ENCODE measurements at places on chromosomes 3 and 15.
A peak's percentile ranks its signal among the peaks of the same experiment; 100 is the strongest.

DNA sequence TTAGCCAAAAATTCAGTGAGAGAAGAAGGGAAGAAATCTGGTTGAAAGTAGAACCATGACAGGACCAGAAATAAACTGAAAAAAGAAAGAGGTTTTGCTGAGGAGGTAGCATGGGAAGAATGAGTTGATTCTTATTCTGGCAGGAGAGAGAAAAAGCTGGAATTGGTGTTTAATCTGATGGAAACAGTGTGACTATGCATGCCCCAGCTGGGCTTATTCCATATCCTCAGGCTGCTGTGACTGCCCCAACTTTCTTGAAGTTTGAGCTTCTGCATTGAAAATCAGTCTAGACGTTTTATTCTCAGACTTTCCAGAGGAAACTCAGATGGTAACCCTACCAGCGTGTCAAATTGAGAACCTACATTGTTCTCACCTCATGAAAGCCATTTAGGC lies 352.5 kb upstream of the DCBLD2 start:
- no peak for DNase-seq

- DNase-seq = no peak
Observed at GRCh38 chr3:189966843-189967242, 153.9 kb downstream of the P3H2 start.

GRCh38 chr3:66488492-66488891 lies 12.3 kb downstream of the LRIG1 start:
- no peak for DNase-seq

- no peak for DNase-seq
Observed at GRCh38 chr15:65083262-65083701, 6.7 kb downstream of the KBTBD13 start.

DNA sequence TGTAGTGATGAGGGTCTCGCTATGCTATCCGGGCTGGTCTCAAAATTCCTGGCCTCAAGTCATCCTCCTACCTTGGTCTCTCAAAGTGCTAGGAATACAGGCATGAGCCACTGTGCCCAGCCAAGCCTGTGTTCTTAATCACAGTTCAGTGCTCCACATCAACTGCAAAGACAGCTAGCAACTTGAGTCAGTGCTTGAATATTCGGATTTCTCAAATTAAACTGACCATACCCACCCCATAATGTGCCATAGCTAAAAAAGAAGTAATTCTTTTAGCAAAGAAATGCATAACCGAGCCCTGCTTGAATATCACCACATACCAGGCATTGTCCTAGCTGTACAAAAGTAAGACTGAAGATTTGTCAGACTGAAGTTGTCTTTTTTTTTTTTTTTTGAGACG lies 89.2 kb downstream of the BTD start:
- DNase-seq = no peak

DNA sequence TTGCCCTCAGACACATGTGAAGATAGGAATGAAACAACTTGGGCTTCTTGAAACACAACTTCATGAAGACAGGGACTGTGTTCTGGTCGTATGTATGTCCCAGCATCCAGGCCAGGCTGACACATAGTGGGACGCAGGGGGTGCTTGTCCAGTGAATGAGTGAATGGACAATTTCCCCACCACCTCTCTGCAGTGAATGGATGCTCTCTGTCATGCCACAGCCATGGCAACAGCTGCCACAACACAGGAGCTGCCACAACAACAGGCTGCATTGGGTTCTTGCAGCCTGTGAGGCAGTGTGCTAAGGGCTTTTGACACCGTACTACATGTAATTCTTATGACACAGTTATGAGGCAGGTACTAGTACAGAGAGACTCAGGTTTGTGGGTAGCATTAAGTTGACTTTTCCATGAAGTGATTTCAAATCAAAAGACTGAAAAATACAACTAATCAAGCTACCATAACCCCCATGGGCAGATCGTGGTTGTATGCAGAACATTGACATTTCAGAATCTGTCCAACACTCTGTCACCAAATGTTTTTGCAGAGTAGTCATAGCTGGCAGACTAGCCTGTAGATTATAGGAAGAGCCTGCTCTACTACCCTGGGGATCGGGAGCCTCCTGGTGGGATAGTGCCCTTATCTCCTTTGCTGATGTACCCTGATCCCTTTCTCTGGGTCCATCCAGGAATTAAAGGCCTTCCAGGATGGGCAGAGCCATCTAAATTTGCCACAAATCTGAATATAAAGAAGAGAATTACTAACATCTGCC lies 40.8 kb downstream of the CLSTN2 start:
- DNase-seq = no peak

- DNase-seq = no peak
Observed at GRCh38 chr3:24310887-24311286, 183.8 kb downstream of the THRB start.

DNA sequence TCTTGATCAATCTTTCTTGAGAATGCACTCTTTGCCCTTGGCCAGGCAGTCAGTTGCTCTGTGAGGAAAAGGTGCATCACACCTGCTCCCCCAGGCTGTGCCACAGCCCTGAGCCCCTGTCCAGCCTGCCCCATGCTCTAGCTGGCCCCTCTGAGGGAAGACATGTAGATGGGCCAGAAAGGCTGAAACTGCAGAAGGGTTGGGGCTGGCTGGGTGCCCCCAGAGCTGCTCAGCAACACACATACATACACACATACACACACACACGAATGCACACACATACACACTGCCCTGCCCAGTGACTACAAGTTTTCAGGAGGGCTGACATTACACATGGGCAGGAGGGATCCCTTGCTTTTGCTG lies 16.4 kb downstream of the TBC1D21 start:
- no peak for DNase-seq

DNA sequence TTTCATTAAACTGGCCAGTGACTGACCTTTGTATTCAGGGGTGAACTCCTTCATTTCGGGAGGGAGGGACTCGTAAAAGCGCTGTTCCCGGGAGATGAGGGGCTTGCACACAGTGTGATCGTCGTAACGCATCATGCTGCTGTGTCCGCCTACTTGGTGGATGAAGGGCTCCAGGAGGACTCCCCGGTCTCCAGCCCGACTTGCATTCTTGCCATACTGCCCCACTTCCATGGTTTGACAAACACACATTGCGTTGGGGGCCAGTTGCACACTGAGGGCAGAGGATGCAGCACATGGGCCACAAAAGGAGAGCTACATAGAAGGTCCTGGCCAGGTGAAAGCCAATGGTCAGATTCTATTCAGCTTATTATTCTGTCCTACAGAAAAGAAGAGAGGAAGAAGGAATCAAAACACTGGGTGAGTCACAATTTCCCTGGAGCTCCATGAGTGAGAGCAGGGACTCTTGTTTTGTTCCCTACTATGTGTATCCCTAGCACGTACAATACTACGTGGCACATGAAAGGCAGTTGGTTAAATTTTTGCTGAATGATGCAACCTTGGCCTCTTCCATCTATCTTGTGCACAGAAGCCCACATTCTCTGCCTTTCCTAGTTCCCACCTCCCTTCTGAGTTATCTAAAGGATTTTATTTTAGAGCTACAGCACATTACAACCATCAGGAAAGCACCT lies 24.2 kb upstream of the GMPPB start:
- DNase-seq = no peak

- DNase-seq = no peak
Observed at GRCh38 chr3:128532012-128532983, 39.3 kb upstream of the GATA2 start.

DNA sequence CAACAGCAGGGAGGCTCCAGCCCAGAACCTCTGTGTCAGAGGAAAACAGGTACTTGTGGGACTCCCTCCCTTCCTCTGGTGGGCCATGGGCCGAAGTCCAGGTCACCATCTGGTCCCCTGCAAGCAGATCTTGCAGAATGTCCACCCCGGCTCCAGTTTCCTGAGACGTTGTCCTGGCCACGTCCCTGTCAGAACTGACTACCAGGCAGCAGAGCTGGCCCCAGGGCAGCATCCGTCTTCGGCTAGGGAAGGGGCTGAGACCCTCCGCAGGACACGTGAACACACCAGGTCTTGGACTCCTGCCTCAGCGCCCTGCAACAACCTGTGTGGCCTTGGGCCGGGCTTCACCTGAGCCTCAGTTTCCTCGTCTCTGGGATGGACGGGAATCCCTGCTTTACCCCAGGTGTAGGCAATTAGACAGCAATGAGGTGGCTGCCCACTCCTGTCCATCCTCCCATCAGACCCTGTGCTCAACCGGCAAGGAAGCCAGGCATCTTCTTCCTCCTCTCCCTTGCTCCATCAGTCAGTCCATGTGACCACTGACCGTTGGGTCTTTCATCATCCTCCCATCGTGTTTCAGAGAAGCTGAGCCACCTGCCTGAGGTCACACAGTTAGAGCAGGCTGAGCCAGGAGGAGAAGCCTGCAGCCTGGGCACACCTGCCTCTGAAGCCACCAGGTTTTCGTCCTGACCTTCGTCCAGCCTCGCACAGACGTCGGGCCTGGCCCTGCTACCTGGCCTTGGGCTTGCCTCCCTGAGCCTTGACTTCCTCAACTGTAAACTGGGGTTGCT lies 8.9 kb upstream of the PRKCD start:
- DNase-seq = no peak

- no peak for DNase-seq
Observed at GRCh38 chr3:73024836-73025235, 28.2 kb downstream of the PPP4R2 start.

- no peak for DNase-seq
Observed at GRCh38 chr15:52218371-52218770, 27.2 kb upstream of the GNB5 start.

- DNase-seq = no peak
Observed at GRCh38 chr15:99409097-99409473, 156.7 kb upstream of the MEF2A start.

GRCh38 chr15:41825572-41826535 lies 2.0 kb upstream of the JMJD7 start:
- DNase-seq = no peak

DNA sequence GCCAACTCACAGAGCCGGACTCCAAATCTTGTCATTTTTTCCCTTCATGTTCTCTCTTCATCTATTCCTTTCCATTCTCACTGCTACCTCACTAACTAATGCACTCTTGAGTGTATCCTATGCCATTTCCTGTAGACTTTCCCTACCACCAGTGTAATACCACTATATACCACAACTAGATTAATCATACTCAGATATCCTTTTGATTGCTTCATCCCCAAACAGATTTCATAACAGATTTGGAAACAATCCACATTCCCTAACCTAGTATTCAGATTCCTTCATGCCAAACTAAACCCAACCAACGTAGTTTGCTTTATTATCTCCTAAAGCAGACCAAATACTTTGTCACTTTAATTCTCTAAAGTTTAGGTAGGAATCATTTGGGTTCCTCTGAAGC lies 2.6 kb upstream of the PLOD2 start:
- DNase-seq = no peak

DNA sequence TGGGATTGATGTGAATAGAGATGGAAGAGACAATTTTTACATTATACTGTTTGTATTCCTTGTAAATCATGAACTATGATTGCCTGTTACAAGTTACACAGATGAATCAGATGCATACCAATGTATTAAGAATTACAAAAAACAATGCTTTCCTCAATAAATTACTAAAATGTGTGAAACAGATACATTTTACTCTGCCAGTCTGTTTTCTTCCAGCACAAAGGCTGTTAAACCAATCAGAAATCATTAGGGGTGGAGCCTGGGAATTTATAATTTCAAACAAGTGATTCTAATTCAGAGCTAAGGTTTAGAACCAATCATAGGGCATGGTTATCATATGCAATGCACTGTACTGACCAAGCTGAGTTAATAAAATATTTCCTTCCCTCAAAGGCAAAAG lies 21.8 kb upstream of the ANKRD28 start:
- DNase-seq = no peak

- peak; percentile 45 for DNase-seq
Observed at GRCh38 chr3:52880474-52880873, 16.9 kb downstream of the STIMATE start.

GRCh38 chr3:52561028-52561747 lies 24.8 kb downstream of the UQCC5 start:
- no peak for DNase-seq

DNA sequence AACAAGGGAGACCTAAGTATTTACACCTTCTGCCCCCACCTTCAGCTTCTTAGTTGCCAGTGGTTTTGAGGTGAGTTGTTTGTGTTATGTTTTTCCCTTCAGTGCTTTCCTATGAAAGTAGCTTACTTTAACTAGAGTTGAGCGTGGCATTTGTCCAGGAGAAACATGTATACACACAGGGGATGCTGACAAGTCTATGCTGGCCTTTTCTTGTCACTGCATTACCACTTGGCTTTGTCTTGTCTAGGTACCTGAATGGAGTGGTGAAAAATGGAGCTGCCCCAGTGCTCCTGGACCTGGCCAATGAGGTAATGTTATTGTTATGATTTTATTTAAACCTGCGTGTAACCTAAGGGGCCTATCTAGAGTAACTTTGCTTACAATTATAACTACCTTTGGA lies 74.4 kb downstream of the CDIN1 start:
- no peak for DNase-seq

- DNase-seq = no peak
Observed at GRCh38 chr15:36903922-36904556, 196.3 kb downstream of the MEIS2 start.

DNA sequence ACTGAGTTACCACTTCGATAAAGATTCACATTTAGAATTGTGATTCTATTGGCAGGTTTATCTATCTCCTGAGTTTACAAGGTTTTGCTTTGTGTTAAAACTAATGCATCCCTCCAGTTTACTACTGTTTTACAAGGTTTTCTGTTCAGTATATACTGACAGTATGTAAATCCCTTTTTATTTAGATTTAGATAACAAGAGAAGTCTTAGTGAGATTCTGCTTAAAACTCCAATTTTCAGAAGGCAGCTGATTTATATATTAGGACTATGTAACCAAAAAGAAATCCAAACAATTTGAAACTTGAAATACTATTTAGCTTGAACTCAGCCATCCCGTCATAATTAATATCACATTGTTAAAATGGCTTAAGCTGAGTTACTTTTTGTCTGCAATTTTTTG lies 619.2 kb downstream of the NAALADL2 start:
- DNase-seq = no peak

DNA sequence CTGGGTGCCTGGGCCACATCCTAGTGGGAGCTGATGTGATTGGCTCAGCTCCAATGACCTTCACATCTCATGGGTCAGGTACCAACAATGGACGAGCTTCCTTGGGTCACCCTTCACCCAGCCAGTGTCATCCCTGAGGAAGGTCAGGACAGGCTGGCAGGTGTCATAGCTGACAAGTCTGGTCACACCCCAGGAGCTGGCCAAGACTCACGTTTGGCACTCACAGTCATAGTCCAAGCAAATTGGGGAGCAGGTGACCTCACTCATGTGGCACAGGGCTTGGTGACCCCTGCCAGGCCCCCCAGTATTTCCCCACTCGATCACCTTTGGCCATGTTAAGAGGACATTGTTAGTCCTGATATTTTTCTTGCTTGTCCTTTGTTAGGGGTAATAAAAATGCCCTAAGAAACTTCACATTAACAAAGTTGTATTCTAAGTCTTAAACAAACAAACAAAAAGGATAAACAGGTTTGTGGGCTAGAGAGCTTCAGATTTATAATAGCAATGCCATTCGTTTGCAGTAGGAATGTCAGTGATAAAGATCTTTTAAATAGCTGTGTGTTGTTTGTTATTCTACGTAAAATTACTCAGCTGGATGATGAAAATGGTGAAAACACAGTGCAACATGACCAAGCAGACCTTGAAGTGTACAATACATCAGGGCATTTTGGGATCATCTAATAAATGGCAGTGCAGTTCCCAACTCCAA lies 79.5 kb upstream of the POMGNT2 start:
- DNase-seq = no peak

Measured in activated CD4-positive, alpha-beta T cell treated with anti-CD3 and anti-CD28 coated beads, Interleukin-2, Interleukin-4, amounts not matched to agents 100 ng/mL and 50 ng/mL, durations not matched to agents 16 hours and 8 hours (primary cell).